ENCODE measurements at places on chromosomes 3 and 15.

GRCh38 chr3:113055201-113055600 lies 64.4 kb downstream of the GTPBP8 start:
- no peak for DNase-seq

GRCh38 chr3:49883998-49884397 lies 14.3 kb upstream of the CAMKV start:
- no peak for DNase-seq

DNA sequence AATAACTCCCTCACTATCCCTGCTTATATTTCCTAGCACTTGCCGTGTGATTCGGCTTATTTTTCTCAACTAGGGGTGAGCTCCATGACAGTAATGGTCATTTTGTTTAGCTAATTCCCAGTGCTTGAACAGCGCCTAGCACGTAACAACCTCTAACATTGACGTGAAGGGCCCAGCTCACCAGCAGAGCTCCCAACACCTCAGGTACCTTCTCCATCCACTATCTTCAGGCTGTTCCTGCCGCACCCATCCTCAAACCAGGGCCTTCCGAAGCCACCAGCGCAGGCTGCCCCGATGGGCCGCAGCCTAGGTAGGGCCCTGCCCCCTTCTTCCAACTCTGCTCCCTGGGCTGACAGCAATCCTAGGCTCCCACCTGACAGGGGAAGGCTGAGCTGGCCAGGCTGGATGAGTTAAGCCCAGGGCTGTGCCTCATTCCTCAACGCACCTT lies 751 bp upstream of the RPS17 start:
- DNase-seq, result no peak

DNA sequence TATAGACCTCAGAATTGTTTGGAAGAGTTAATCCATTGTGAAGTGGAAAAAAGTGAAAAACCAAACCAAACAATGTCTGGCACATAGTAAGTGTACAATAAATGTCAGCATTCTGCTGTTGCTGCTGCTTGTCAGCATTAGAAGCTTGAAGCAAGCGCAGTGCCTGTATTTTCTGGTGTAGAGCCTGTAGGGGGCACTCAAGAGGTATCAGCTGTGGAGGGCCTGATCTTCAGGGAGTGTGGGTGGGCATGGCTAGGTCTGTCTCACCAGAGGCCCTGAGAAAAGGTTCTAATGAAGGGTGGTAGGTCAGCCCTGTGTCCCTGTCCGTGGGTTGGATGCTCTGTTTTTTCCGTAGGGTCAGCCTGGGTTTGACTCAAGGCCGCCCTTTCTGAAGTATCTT lies 3.6 kb downstream of the ADAMTSL3 start:
- no peak for DNase-seq

DNA sequence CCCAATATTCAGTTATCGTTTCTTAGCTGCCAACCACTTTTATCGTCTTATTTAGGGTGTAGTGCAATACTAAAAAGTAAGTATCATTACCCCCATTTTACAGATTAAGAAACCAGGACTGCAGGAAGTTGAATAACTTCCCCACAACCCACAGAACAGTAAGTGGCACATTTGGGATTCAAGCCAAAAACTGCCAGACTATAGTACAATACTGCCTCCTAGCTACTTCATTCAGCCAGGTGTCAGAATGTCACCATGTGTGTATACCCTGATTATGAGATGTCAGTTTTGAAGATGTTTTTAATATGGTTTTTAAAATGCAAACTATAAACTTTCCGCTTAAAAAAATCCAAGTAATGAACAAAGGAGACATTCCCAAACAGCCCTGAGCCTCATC lies 74.2 kb upstream of the PROK2 start:
- peak; percentile 25 for DNase-seq

GRCh38 chr3:184337399-184337714 lies at the start of gene FAM131A:
FAM131A (plus strand) TSS chr3:184337600; CDS start chr3:184337631, 31 bp downstream.
- peak; percentile 70 for DNase-seq

- no peak for DNase-seq
Observed at GRCh38 chr15:83653288-83653638, 660 bp upstream of the ADAMTSL3 start.

- DNase-seq, result no peak
Observed at GRCh38 chr15:70219256-70219895, 121.7 kb upstream of the TLE3 start.

DNA sequence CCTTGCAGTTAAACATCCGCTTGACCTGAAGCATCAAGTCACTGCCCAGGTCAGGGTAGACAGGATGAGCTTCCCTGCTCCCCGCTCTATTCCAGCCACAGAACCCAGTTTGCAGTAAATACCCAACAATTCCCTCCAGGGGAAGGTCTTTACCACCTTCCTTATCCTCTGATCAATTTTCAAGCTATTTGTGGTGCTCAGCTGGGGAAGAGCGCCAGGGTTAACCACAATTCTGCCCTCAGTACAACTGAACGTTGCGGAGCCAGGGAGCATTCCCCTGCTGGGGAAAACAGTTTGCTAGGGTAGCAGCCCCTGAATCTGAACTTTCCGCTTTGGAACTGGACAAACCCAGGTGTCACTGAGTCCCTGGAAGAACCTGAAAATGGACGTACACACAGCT lies 28.5 kb downstream of the RBPMS2 start:
- DNase-seq, result no peak

GRCh38 chr15:88480981-88481380 lies 13.5 kb downstream of the MRPS11 start:
- DNase-seq, result no peak

GRCh38 chr15:86483936-86484335 lies 404.3 kb downstream of the AGBL1 start:
- no peak for DNase-seq

GRCh38 chr3:156352728-156353127 lies 202.2 kb downstream of the SSR3 start:
- DNase-seq, result no peak

DNA sequence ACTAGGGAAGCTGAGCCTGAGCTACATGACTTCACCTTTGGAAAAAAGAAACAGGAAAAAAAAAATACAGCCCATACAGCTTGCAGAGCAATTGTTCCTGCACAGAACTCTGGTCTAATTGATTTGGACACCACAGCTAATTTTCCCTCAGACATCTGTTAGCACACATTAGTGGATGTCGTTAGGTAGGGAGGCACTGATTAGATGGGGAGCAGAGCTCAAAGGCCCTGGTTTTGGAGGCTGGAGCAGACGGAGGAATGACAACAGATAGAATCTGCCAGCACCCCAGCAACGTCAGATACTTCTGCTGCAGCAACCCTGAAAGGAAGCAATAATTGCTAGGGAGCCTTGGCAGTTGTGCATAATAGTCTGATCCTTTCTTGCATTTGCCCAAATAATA lies 398.9 kb downstream of the LSAMP start:
- no peak for DNase-seq

- no peak for DNase-seq
Observed at GRCh38 chr15:81097890-81098280, 36.2 kb upstream of the CFAP161 start.

DNA sequence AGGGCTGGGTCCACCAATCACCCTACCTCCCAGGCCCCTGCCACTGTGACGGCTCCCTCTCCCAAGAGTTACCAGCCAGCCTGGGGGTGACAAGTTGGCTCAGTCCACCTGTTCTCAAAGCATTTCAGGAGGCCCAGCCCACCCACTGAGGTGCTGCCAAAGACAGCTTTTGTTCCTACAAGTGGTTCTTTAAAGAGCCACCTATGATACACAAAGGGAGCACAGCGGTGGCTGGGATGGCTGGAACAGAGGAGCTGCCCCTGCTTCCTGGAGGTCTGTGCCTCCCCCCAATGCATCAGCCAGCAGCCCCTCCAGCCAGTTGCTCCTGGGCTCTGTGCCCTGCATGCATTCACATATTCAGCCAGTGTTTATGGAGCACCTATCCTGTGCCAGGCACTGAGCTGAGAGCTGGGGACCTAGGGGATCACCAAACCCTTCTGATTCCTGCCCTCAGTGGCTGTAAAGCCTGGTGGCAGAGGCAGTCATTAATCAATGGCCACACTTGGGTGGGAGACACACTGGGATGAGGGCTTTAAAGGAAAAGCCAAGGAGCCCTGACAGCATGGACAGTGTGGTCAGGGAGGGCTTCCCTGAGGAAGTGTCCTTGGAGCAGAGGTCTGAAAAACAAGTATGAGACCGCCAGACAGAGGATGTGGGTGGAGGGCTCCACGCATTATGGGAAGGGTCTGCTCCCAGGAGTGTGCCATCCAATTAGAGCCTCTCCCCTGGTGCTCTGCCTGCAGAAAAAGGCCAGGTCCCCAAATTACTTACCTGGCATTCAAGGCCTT lies 107.1 kb upstream of the LINGO1 start:
- DNase-seq, result no peak

- DNase-seq, result no peak
Observed at GRCh38 chr15:74225928-74226327, 10.2 kb upstream of the CCDC33 start.

- DNase-seq, result no peak
Observed at GRCh38 chr3:47394140-47394870, 13.5 kb downstream of the PTPN23 start.

- no peak for DNase-seq
Observed at GRCh38 chr3:184241447-184242296, 7.1 kb downstream of the ALG3 start.

DNA sequence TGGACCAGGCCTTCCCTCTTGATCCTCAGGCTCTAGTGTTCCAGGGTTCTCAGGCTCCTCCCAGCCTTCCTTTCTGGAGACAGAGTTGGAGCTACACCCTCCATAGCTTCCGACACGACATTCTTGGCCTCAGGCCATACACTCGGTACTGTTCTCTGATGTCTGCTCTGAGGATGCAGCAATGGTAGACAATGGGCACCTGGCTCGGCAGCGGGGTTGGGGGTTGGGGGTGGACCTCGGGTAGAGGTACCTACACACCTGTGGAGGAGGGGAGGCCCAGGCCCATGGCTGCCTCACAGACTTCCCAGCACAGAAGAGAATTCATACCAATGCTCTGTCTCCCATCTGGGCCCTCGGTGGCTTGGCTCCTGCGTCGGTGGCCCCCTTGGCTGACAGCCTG lies 21.4 kb downstream of the CCDC13 start:
- DNase-seq, result no peak

GRCh38 chr3:125148836-125149235 lies 63.7 kb downstream of the SLC12A8 start:
- no peak for DNase-seq

DNA sequence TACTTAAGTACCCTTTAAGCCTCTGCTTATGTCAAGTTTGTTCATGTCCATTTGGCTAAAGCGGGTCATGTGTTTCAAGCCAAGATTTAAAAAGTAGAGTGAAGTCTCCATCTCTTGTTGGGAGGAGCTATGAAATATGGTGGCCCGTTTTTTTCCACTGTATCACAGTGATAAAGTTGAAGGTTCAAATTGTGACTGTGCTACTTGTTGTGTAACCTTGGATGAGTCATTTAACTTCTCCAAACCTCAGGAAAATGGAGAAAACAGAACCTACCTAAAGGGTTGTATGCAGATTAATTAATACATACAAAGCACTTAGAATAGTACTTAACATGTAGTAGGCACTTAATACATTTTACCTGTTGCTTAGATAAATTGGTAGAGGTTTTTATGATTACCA lies 43.4 kb downstream of the SNAPC5 start:
- DNase-seq, result no peak

DNA sequence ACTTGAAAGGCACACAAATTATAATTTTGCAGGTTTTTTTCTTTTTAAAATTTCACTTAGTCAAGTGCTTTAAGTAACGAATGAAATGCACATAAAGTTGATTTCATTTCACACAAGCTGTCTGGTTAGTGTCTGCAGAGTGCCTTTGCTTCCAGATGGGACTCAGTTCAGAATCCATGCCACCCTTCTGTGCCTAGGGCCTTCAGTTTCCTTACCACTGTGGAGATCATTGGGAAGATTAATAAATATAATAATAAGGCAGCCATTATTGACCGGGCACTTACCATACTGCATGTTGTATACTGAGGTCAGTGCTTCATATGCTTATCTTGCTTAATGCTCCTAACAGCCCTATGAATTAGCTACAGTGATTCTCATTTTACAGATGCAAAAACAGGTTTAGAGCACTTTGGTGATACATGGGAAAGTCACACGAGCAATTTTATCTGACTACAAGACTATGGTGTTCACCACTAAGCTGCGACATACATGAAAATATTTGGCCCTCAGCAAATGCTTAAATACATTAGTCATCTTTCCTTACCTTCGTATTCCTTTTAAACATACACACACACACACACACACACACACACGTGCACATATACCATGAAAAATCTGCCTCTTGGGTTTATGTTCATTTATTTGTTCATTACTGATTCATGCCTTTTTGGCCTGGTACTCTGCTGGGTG lies 3.1 kb downstream of the NMNAT3 start:
- no peak for DNase-seq

DNA sequence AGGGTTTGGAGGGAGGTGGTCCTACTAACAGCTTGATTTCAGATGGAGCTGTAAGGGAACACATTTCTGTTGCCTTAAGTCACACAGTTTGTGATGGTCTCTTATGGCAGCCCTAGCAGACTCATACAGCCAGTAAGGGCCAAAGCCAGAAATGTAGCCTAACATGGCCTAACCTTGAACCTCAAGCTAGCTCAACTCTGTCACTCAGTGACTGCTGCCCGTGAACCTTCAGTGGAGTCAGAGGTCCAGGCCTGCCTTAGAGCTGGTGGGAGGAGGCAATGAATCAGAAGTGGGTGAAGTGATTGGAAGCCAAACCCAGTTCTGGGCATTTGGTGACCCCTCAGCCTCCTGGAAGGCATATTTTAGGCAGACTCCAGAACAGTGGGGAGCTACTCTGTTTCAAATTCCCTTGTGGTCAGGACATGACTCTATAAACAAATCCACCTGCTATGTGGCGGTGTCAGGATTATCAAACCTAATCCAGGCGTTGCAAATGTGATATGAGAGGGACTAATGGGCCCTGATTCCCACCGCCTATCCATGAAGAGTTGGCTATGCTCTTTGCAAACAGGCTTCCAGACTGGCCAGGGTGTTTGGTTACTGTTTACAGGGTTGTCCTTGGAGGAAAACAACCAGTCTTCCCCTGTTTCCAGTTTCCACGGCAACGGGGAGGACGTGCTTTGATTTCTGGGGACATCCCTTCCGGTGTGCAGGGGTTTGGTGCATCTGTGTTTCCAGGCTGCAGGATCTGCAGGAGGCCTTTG lies 105.9 kb upstream of the AGBL1 start:
- DNase-seq, result no peak

DNA sequence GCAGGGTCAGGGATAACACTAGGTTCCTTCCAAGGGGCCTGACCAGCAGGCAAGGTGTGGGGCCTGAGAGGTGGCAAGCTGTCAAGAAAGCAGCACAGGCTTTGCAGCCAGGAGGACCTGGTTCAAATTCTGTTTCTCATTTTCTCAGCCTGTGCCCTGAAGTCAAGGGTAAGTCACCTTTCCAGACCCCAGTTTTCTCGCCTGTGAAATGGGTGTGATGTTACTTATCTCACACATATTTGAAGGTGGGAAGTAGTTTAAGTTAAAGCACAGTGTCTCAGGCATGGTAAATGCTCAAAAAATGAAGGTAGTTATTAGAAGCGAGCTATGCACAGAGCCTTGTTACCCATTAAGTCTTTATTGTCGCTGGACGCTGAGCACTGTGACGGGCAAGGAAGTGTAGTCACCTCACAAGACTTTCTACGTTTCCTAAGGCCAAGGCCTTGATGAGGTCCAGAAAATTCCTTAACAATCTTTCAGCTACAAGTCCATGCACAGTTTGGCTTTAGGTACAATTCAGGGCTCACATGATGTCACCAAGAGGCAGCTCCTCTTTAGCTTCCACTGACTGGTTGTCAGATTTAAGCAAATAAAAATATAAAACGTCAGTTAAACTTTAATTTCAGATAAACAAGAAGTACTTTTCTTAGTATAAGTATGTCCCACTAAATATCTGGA lies 522.6 kb upstream of the PROK2 start:
- DNase-seq, result no peak

All from putamen (tissue), 1 donor.